NCI-H187 treated with DMSO at 0.1 percent for 48 hours (cell line): ENCODE measurements at places on chromosomes 7 and 10.

DNA sequence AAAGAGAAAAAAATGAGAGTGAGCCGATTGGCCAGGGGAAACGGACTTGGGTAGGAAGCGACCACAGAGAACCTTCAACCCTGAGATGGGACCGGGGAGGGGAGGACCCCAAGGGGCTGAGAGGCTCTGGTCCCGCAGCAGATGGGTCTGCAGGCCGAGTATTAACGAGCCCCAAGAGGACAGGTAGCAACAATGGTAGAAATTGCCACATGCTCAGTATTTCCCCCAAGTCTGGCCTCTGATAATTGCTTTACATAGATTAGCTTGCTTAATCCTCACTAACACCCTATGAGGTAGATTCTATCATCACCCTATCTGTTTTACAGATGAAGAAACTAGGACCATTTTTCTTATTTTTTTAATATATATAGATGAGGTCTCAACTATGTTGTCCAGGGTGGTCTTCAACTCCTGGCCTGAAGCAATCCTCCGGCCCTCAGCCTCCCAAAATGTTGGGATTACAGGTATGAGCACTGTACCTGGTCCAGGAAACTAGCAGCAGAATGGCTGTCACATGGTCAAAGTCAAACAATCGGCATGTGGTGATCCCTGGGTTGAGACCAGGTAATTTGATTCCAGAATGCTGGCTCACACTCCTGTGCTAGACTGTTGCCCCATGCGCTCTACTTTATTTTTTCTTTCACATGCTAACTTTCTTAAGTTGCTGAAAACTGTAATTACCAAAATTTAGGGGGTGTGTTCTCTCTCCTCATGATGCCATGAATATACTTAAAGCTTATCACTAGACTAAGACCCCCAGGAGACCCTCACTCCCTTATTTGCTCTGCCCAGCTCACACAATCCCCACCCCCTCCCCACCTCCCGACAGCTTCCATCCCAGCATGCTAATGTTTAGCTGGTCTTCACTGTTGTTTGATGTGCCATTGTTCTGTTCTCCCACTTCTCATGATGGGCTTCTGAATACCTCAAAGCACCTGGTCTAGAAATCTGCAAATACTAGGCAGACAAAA, 67.9 kb upstream of the AFAP1L2 start:
- DNase-seq: no peak

- DNase-seq: no peak
Observed at GRCh38 chr7:2750004-2750407, 62.0 kb downstream of the AMZ1 start.

- no peak for DNase-seq
Observed at GRCh38 chr10:955820-956217, 24.3 kb upstream of the LARP4B start.

DNA sequence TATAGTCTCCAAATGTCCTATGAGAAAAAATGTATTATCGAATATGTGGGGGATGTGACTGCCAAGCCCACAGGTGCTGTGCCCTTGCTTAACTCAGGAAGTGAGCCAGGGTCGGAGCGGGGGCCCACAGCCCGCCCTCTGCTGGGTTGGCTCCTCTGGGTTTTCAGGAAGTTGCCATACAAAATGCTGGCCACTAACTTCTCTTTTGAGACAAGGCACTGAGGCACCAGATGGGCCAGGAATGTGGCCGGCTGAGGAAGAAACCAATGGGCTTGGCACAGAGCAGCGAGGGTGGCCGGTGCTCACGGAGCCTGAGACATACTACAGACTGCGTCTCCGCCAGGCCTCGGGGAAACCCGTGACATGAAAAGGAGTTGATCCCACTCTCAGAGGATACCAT, 58.9 kb downstream of the FAM53B start:
- no peak for DNase-seq

GRCh38 chr10:108789336-108789735, 1134.0 kb downstream of the XPNPEP1 start:
- DNase-seq: no peak

- DNase-seq: no peak
Observed at GRCh38 chr7:55569797-55570196, 2.5 kb downstream of the VOPP1 start.

DNA sequence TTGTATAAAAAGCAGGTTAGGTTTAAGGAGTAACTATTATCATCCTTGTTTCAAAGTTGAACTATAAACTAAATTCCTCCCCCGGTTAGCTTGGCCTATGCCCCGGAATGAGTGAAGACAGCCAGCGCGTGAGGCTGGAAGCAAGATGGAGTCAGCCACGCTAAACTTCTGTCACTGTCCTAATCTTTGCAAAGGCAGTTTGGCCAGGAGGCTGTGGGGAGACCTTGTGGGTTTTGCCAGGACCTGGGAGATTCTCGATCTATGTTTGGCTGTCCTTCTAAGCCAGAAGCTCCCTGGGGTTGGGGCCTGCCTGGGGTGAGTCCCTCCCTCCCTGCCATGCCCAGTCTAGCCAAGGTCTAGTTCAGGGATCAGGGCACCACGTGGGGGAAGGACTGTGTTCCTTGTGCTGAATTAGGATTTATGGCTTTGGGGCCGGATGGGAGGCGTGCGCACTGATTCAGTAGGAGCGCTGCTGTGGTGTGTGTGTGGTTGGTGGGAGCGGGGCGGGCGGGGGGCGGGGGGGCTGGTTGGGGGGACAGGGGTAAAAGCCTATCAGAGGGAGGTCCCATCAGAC, 871 bp upstream of the GTF2IRD1 start:
- DNase-seq: no peak

DNA sequence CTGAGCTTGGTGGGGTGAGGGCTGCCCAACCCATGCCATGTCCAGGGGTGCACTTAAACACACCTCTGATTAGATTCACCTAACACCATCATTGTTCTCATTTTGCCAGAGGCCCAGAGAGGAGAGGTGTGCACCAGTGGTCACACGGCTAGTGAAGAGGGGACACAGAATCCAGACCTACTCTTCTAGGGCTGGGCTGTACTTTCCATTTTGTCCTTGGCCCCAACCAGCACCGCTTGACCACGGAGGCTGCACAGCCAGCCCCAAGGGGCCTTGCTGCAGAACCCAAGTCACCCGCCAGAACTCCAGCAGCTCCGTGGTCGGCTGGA, 246 bp upstream of the WDFY4 start:
- no peak for DNase-seq

- DNase-seq: no peak
Observed at GRCh38 chr10:73785721-73786511, 510 bp downstream of the ZSWIM8 start.

DNA sequence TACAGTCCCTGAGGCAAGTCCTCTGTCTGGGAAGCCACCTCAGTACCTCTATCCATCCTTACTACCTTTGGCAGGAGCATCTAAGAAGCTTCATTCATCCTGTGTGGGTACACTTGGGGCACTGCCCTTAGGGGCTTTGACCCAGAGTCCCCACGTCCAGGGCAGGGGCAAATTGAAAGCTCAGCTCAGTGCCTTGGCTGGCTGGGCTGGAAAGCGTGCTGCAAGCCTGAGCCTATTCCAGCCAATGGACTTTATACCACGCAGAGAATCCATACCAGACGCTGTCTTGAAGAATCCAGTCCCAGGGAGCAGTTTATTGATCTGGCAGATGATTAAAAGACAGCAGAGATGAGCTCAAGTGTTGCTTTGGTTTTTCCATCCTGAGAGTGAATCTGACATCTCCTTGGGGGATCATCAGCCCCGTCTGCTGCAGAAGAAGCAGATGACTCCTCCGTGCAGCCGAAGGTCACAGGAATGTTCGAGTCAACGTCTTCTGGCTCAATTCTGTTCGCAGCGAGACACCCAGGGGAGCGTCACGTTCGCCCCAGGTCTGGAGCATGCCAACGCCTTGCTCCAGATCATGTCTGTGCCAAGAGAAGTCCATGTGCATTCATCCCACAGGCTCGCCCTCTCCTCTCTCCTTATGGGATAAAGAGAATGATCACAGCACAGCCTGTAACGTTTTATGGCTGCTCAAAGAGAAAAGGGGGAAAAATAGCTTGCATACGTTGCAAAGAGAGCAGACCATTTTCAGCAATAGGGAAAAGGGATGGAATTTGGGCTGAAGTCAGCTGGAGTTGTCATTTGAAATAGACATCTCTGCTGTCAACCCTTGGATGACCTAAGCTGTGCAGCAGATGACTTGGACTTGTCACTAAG, 35.8 kb upstream of the LYZL1 start:
- DNase-seq: no peak

DNA sequence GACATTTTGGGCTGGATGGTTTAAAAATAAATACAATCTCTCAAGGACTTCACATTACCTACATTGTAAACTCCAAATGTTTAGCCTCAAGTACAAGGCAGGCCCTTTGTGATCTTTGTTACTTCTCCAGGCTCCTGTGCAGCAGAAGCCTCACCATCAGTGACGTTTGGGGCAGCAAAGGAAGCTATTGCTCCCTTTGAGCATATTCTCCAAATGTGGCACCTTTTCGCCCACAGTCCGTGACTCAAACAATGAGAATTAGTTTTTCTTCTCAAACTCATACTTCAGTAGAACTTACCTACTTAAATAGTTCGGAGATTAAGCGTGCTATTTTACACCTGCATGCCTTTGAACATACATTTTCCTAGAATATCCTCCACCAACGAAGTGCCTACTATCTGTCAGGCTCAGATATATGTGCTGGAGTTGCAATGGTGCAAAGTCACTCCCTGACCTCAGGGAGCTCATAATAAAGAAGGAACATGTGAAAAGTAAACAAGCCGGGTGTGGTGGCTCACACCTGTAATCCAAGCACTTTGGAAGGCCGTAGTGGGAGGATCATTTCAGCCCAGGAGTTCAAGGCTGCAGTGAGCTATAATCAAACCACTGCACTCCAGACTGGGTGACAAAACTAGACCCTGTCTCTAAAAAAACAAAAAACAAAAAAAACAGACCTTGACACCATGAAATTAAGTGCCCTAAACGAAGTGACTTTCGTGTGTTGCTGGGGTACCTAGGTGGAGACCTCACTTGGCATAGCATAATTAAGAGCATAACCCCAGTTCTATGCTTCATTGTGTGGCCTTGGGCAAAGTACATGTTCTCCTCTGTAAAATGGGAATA, 1.2 kb upstream of the ABCF2 start:
- DNase-seq: no peak

DNA sequence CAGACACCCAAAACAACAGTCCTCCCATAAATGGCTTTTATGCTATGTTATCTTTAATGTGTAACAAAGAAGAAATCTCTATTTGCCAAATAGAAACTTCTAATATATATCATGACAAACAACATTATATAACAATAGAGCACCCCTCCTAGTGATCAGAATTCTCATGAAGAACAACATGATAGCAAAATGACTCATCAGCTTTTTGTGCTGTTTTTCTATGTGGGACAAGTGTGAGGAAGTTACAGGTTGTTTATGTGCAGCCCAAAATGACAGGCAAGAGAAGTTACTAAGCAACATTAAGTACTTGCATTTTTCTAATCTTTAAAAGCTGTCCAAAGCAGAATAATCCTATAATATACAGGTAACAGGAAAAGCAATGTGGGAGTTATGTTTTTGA, 7.7 kb downstream of the DGKB start:
- DNase-seq: no peak

DNA sequence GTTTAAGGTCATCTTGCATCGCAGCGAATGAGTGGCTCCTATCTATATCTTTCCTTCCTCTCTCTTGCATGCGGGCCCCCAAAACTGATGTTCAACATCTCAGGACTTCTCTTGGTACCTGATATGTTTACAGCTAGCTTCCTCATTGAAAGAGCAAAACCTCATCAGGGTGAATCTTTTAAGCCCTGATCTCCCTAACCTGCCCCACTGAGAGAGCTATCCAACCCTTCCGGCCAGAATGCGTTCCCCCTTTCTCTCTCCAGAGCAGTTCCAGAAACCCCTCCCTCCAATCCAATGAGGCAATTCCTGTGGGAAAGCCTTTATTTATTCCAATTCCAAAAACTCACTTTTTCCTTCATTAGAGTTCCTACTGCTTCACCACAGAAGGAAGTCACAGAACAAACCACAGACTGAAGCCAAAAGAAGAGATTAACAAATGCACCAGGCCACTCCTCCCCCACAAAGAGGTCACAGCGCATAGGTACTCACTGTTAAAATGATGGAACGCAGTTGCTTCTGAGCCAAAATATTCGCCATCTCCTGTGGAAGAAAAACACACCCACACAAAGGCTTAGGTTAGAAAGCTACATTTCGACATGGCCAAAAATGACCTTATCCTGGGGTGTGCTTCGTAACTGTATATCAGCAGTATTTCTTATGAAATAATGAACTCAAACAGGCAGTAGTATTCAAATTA, 232.4 kb downstream of the ELMO1 start:
- DNase-seq: no peak

- no peak for DNase-seq
Observed at GRCh38 chr7:41916450-41916927, 213.6 kb upstream of the INHBA start.

- DNase-seq: no peak
Observed at GRCh38 chr7:82443036-82443546, 486 bp downstream of the CACNA2D1 start.

GRCh38 chr7:143259765-143260164, 3.5 kb upstream of the GSTK1 start:
- DNase-seq: no peak

DNA sequence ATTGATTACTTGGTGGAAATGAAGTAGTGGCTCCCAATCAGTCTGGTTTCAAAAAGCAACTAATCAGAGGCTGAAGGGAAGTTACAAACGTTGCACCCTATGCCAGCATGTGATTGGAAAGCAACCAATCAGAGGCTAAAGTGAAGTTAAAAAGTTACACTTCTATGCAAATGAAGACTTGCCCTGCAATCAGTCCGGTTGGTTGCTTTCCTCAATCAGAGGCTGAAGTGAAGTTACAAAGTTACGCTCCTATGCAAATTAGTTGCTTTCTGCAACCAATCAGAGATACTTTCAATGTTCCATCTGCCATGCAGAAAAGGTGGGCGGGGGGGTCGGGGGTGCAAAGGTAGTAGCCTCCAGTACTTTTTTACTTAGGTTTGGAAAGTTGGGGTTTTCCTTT, 1077.1 kb downstream of the TYW1 start:
- DNase-seq: no peak

DNA sequence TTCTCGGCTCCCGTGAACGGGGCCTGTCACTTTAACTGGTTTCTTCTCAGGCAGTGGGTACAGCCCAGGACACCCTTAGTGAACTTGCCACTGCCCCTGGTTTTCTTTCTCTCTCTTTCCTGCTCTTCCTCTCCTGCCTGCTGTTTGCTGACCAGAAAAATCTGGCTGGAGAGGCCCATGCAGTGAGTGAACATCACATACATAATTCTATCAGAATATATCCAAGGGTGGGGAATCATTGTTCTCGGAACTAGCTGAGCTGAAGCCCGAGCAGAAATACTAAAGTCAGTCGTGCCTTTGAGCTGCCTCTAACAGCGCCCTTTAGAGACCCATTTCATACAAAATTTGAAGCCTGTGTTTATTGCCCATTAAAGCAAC, 501.5 kb upstream of the GALNT17 start:
- no peak for DNase-seq

GRCh38 chr7:18700147-18700546, 204.6 kb downstream of the HDAC9 start:
- DNase-seq: no peak

DNA sequence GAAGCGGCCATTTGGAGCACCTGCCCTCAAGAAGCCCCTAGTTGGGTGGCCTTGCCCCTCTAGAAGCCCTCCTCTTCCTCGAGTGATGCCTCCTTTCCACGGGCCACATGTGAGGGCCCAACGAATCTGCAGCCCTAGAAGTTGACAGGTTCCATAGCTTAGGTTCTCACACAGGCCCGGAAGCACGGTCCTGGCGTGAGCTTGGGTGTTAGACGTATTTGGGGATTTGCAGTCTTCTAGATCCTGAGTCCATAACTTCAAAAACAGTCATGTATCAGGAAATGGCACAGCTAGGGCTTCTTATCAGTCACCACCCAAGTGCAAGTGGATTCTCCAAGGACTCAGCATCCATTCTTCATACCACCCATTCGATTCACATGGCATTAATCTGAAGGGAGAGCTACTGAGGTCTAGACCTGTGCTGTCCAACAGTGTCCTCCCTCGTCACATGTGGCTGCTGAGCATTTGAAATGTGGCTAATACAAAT, 477 bp upstream of the FBXW4 start:
- DNase-seq: no peak
